NCI-H69 (cell line): ENCODE measurements at places on chromosomes 6 and 20.

GRCh38 chr6:34232901-34233300 is 3.8 kb upstream of the HMGA1 start:
- DNase-seq, result no peak

GRCh38 chr6:34773916-34774315 is 16.6 kb downstream of the SNRPC start:
- no peak for DNase-seq

- peak; percentile 78 for DNase-seq
These were observed 1.7 kb upstream of the FBXO5 start for GRCh38 chr6:152984513-152984872.

DNA sequence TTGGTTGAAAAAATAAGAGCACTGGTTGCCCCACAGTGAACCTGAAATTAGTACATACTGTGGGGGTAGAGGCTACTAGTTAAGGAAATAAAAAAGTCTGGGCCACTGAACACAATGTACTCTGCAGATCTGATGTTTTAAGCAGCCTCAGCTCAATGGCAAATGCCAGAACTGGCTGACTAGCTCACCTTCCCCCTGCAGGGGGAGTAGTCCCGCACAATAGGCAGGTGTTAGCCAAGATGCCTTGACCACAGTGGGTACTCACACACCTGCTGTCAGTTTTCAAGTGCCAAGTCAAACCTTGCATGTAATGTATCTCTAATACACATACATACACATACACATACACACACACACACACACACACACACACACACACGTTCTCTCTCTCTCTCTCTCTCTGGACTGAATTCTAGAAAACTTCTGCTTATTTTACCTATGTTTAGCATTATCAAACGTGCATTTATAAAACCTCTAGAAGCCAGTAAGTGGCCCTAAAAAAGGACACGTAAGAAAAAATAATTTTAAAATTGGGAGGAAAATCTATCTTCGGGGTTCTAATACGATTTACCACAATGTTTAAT is 36.1 kb downstream of the GMDS start:
- DNase-seq, result peak; percentile 94

DNA sequence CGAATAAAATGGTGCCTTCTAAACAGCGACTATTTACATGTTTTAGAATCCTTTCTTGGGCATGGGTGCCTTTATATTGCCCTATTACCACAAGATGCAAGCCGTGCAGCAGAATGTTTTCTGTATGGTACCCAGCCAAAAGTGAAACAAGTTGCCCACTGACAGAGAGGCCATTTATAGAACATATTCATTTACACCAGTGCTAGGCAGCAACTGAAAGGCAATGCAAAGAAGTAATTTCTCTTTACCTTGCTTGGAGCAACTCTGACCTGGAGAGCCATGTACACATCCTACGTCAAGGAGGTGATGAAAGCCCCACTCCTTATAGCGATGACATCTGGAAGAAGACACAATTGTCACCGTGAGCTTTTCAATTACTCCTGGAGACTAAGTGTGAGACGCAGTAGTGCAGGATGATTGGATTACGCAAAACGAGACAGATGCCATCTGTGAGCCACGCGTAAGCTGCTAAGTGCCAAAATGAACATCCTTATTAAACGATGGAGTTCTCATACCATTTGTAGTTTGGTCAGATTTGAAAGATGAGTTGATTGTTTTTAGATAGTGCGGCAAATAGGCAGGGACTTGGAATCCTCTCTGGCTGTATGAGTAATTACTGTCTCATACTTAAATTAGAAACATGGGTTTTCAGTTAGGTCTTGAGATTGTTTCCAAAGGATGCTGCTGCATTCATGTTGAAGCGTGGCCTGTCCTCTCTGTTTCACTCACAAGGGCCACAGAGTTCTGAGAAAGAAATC is at the start of gene TMEM244:
TSS of gene TMEM244 (minus strand) at position 408 of the 758 bp plus-strand sequence. CDS start at position 281, 127 bp downstream.
- peak; percentile 15 for DNase-seq

GRCh38 chr20:37363221-37364012 is 17.5 kb downstream of the SRC start:
- DNase-seq, result no peak

- DNase-seq, result peak; percentile 91
These were observed 91.8 kb upstream of the NHSL1 start for GRCh38 chr6:138590796-138591709.

GRCh38 chr6:153976921-153977693 is 61.9 kb upstream of the OPRM1 start:
- DNase-seq, result peak; percentile 78

GRCh38 chr6:35601331-35602132 is 87.2 kb downstream of the FKBP5 start:
- peak; percentile 52 for DNase-seq

GRCh38 chr6:154386848-154387717 is 30.5 kb upstream of the IPCEF1 start:
- DNase-seq, result no peak

DNA sequence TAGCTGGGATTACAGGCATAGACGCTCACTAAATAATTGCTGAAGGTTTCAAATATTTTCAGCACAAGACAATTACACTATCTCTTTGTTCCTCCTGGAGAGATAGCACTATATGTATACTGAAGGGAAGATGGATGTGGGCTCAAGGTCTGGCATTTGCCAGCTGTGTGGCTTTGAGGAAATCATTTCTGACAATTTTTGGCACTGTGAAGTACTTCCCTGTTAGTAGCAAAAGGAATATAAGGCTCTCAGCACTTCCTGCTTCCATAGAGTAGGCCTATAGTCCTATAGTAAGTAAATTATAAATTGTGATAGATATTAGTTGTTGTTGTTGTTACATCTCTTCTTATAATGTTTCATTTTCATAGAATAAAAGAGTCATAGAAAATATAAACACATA is 271.1 kb downstream of the SAMD5 start:
- peak; percentile 7 for DNase-seq

- peak; percentile 97 for DNase-seq
These were observed 44.3 kb downstream of the TPD52L1 start for GRCh38 chr6:125197795-125198269.

GRCh38 chr6:28537509-28538140 is 11.9 kb downstream of the GPX5 start:
- DNase-seq, result peak; percentile 89
